ENCODE measurements at places on chromosomes 7 and 10. TPM values are rescaled to one million over a fixed set of nuclear protein-coding genes. Genes with fewer than 3 reads are reported as not detected.
A peak's percentile ranks its signal among the peaks of the same experiment; 100 is the strongest.

DNA sequence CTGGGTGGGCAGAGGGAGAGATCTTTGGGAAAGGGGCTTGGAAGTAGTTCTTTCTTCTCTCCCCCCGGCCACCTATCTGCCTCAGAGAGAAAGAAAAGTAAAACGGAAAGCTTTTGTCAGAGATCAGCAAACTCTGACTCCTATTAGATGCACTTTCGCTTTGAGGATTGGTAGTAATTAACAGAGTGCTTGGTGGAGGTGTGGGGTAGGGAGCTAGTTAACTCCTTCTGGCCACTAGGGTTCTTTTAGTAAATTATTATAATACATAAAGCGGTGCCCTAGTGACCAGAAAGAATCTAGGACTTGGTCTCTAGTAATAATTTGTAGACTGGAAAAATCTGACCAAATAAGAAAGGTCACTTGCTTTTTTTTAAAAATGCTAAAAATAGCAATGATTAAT, 54.6 kb downstream of the CPVL start:
- DNase-seq: no peak

GRCh38 chr7:108613949-108614381, 44.3 kb downstream of the DNAJB9 start:
- no peak for DNase-seq

DNA sequence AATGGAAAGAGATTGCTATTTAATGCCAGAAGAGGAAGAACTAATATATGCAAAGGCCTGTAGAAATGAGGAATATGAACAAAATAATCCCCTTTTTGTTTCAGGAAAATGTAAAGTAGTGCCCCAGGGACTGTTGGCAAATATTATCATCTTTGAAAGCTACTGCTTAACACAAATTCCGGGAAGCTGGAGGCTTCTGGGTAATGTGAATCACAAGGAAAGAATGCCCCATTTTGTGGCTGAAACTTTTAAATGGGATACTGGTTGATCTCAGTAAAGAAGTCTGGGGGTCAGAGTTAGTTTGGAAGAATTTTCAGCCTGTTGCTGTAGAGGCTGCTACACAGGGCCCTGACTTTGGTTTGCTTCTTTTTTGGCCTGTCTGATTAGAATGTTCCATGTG, 141.0 kb downstream of the PTEN start:
- no peak for DNase-seq

DNA sequence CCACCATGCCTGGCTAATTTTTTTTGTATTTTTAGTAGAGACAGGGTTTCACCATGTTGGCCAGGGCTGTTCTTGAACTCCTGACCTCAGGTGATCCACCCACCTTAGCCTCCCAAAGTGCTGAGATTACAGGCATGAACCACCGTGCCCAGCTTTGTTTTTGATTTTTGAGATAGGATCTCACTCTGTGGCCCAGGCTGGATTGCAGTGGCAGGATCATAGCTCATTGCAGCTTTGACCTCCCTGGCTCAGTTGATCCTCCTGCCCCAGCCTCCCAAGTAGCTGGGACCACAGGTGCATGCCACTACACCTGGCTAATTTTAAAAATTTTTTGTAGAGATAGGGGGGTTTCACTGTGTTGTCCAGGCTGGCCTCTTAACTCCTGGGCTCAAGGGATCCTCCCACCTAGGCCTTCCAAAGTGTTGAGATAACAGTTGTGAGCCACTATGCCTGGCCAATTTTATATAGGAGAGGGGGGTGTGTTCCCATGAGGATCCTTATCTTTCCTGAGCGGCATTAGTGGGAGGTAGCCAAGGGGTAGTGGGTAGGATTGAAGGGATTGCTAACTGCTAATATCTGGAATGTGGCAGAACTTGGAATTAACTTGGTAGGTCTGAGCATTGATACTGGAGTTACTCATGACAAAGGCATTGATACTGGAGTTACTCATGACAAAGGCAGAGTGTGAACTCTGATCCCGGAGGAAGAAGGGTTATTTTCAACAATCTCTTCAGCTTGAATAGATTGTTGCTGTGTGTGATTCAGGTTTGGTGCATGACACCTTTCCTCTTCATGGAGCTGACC, 1.0 kb upstream of the NOLC1 start:
- DNase-seq: no peak

DNA sequence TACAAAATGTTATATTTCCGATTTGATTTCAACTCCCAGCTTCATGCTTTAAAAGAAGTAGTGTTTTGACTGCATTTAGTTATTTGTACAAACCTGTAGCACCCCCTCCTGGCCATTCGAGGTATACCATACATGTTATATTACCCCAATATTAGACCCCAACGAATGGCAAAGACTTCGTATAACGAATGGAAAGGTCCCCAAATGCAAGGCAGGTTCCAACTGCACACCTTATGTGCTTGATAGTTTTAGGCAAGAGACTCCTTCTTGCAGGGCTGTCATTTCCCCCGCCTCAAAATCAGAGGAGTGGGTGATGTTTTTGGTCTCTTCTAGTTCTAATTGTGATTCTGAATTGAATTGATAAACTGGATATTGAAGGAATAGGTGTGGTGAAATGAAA, 101.1 kb upstream of the TARP start:
- DNase-seq: no peak

GRCh38 chr7:139702811-139703486, 74.8 kb downstream of the HIPK2 start:
- no peak for DNase-seq

DNA sequence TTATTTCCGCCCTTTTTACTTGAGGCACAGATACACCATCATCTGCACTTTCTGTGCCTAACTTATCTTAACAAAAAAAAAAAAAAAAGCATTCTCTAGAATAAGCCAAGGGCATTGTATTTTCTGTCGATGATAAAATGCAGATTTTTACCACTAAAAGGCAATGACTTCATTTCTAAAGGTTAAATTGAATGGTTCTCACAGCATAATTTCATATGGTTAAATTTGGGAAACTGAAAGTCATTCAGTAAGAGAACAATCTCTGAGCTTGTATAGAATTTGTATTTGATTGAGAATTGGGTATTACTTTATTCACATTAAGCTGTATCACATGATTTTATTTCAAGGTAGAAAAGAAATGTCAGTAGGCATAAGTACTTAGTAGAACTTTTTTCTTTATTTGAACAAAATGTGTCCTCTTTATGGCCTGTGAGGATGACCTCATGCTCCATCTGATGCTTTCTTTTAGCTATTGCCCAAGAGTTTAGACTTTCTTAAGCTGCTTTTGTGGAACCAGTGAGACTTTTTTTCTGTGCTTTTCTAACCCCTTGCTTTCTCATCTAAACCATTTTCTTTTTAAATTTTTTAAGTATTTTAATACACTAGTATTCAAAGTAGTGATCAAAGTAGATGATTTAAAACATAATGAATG, 110.3 kb downstream of the LRRC4 start:
- no peak for DNase-seq

DNA sequence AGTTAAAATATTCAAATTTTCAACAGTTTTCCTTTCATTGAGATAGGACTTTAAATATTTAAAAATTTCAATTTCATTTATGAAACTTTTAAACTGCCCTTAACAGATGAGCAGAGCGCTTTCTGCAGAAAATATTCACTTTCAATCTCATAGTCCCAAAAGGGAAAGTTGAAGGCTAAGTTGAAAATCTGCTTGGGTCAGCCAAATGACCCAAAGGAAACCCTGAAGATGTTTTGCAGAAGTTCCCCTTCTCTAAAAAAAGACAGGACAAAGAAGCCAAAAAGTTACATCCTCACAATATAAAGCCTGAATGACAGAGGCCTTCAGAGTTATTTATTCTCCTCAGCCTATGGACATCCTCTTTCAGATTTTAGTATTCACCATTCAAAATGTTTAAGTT, 17.6 kb upstream of the SCIN start:
- DNase-seq: no peak

GRCh38 chr10:106181501-106181900, 983.0 kb downstream of the SORCS1 start:
- no peak for DNase-seq

DNA sequence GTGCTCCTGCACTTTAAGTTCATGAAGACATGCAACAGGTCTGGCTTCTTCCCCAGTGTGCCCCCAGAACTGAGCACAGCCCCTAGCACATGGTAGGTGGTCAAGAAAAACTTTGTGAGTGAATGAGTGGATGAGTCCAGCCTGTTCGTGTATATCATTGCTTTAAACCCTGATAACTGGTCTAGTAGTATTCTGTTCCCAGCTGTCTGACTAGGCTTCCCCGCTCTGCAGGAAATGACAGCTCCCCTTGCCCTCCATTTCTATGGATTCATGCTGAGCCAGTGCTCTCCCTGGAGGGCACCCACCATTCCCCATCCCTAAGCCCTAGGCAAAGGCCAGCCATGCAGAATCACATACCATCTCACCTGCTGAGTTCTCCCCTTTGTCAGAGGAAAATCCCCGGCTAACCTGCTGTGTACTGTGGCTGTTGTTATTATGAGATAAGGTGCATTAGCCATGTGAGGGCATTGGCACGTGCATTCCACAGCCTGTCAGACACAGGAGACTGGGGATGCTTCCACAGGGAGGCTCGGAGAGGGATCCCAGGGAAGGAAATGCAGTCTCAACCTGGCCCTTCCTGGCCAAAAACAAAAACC, 698.9 kb downstream of the GRID1 start:
- no peak for DNase-seq

GRCh38 chr7:12518920-12519681, 51.4 kb upstream of the SCIN start:
- no peak for DNase-seq

DNA sequence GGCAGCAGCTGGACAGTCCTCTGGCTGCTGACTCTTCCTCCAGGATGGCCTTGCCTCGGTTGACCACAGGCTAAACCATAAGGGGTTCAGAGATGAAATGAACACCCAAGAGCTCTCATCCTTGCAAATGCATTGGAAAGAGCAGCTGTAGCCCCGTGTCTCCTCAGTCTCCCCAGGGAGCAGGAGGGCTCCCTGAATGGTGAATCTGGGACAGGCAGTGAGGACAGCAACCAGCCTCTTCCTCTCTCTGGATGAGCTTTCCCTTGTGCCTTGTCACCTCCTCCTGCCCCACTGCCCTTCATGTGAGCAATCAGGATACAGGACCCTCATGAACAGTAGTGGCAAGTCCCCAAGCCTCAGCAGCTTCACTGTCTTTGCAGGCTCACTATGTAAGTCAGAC, 23.9 kb upstream of the GDF10 start:
- no peak for DNase-seq

DNA sequence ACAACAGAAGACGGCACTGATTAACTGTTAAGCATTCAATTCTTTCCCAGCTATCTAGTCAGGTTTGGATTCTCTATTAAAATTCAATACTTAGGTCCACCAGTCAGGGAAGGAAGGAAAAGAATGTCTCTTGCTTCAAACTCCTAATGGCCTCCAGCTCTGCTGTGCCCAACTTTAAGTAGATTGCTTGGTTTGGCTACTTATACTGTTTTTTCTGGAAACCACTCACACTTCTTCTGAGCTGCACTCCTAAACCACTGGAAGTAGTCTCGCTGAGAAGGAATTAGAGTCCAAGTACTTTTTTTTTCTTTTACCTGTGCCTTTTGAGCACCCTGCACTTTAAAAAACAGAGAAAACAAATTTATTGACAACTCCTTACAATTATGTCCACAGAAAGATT, 26.7 kb upstream of the COL1A2 start:
- DNase-seq: no peak

GRCh38 chr7:124101173-124101768, 68.4 kb upstream of the TMEM229A start:
- DNase-seq: no peak

DNA sequence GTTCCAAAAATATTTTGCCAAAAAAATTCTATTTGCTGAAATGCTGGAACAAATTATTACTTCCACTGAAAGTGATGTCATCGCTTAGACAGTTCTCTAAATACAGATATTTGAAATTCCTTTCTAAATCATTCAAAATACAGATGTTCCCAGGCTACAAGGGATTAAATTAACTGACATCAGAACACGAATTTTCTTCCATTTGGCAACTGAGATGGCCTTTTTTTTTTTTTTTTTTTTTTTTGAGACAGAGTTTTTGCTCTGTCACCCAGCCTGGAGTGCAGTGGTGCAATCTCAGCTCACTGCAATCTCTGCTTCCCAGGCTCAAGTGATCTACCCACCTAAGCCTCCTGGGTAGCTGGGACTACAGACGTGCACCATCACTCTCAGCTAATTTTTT, 57.0 kb downstream of the P4HA1 start:
- DNase-seq: no peak

DNA sequence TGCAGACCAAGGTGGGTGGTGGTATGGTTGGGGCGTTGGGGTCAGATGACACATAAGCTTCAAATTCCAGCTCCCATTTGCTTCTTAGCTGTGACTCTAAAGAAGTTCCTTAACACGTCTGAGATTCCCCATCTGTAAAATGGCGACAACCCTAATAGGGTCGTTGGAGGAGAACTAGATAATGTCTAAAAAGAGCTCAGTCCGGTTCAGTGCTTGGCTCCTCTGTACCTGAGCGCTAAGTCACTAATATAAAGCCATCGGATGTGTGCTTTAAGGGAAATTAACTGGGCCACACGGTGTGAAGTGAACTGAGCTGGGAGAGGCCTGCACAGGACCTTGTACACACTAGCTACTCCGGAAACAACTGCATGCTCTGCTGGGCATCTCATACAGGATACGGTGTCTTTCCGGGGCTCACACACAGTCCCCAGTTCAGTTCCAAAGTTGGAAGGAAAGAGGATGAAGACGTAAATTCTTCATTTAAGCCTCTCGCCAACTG, 476 bp upstream of the ZFYVE27 start:
- peak; percentile 19 for DNase-seq

GRCh38 chr7:151823566-151824372, 53.1 kb downstream of the PRKAG2 start:
- no peak for DNase-seq

DNA sequence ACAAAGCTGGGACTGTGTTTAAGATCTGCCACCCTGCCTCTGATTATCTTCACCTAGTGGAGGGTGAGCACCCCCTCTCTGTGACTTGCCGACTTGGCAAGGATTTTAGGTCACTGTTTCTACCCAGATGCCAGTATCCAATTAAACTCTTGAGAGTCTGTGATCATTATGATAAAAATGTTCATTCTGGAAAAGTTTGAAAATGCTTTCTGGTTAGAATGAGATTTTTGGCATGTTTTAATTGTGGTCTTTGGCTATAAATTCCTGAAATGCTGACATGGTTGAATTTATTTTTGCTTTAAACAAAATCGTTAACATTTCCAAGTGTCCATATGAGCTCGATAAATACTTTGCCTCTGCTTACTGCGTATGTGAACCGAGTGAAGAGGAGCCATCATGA, 221.4 kb downstream of the BICC1 start:
- DNase-seq: no peak

GRCh38 chr10:14873090-14873760, 5.4 kb upstream of the SUV39H2 start:
- no peak for DNase-seq

The MYO1G gene
- 2.2 TPM for total RNA-seq

The TRIM50 gene
- 0.24 TPM for total RNA-seq

The PITX3 gene
- not detected for total RNA-seq

The CALCR gene
- not detected for total RNA-seq

The C10orf53 gene
- total RNA-seq: not detected

The LRRC4 gene
- total RNA-seq: 4.5 TPM

The LIPM gene
- not detected for total RNA-seq

The NKX2-3 gene
- total RNA-seq: not detected

The FOXP2 gene
- 15.4 TPM for total RNA-seq

The TMEM178B gene
- 0.70 TPM for total RNA-seq

The FGL2 gene
- total RNA-seq: 6.3 TPM

Measured in ovary (tissue), 10 donors.